ENCODE measurements at places on chromosomes 2 and 18.

DNA sequence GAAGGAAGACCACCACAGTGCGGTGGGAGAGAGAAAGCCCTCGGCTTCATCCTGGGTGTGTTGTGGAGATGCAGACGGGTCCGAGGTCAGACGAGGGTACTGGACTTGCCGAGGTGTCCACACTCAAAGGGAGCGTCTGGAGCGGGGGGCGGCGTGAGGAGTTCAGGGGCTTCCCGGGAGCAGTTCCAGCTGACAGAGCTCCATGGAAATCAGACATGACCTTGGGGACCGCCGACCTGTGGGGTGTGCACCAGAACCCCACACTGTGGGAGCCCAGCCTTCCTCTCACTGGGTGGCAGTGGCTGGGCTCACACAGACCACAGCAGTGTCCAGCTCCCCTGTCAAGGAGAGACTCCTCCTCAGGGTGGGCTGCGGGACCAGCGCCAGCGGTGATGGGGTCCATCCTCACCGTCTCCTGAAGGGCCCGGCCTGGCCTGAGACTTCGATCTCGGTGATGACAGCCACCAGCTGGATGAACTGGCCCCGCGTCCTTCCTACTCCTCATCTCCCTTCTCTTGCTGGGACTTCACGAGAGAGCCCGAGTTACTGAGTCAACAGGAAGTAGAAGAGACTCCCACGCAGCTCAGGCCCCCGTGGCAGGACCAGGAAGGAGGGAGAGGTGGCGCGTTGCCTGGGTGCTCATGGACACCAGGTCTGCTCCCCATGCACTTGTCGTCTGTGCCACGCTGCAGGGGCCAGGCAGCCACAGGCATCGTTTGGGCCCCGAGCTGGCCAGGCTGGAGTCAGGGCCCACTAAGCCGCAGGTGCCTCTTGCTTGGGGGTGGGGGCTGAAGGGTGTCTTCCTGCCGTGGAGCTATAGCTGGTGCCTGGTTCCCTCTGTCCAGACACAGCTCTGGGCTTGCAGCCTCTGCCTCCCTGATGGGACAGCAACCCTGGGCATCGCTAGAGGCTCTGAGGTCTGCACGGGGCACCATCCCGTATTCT is 101.9 kb upstream of the CTDP1 start:
- no peak for DNase-seq

DNA sequence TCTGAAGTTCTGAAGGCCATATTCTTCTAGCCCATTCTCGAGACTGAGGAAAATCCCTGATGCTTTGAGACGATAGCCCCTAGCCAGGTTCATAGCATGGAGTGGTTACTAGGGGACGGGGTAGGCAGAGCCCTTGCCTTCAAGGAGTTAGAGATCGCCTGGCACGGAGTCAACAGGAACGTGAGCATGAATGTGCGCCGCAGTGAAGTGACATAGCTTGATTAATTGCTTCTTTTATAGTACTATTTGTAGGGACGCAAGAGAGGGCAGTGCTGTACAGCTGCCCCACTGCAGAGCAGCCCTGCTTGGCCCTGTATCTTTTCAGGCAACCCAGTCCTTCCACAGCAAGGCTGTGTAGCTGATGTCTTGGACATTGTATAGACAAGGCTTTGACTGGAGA is 26.2 kb downstream of the HRH4 start:
- DNase-seq = no peak

GRCh38 chr18:449374-449773 is 51.1 kb downstream of the COLEC12 start:
- peak; percentile 19 for DNase-seq

- peak; percentile 5 for DNase-seq
Observed at GRCh38 chr2:239163688-239164334, 237.0 kb downstream of the HDAC4 start.

- no peak for DNase-seq
Observed at GRCh38 chr2:67948506-67948905, 114.3 kb downstream of the C1D start.

- no peak for DNase-seq
Observed at GRCh38 chr2:224781400-224781799, 65.2 kb upstream of the CCDC195 start.

GRCh38 chr18:40577239-40577980 is 1377.6 kb upstream of the PIK3C3 start:
- no peak for DNase-seq

- no peak for DNase-seq
Observed at GRCh38 chr2:100767810-100768806, 51.8 kb upstream of the NPAS2 start.

GRCh38 chr18:832085-832681 is 20.1 kb upstream of the YES1 start:
- peak; percentile 70 for DNase-seq

GRCh38 chr2:96396602-96397001 is 61.0 kb downstream of the NCAPH start:
- no peak for DNase-seq

DNA sequence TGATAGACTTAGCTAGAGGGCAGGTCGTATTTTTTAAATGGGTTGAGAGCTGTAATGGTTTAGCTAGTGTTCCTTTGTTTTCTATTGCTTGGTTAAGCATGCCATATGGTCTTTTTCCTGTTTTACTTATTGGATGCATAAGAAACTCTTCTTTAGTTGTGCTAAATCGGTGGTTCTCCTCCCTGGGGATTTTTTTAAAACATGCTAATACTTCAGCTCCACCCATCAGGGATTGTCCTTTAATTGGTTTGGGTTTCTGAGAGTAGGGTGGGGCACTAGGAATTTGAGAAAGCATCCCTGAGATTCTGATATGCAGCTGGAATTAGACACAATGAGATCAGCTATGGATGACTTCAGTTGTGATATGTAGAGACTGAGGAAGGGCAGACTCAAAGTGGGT is 497.2 kb downstream of the THSD7B start:
- DNase-seq = no peak

DNA sequence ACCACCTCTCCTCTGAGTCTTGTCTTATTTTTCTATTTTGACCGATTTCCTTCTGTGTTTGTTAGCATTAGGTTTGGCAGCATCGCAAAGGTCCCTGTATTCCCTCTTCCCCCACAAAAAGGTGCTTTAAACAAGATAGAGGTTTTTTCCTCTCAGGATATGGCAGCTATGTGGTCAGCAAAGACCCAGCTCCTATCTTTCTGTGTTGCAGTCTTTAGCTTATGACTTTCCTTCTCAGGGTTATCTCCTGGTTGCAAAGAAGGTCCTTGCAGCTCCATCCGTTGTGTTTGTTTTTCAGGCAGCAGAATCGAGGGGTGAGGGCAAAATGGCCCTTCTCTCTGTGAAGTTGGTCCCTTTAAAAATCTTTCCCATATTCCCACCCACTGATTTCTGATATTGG is 38.4 kb downstream of the GALNT1 start:
- no peak for DNase-seq

GRCh38 chr2:190682168-190682567 is 33.3 kb downstream of the NAB1 start:
- no peak for DNase-seq

DNA sequence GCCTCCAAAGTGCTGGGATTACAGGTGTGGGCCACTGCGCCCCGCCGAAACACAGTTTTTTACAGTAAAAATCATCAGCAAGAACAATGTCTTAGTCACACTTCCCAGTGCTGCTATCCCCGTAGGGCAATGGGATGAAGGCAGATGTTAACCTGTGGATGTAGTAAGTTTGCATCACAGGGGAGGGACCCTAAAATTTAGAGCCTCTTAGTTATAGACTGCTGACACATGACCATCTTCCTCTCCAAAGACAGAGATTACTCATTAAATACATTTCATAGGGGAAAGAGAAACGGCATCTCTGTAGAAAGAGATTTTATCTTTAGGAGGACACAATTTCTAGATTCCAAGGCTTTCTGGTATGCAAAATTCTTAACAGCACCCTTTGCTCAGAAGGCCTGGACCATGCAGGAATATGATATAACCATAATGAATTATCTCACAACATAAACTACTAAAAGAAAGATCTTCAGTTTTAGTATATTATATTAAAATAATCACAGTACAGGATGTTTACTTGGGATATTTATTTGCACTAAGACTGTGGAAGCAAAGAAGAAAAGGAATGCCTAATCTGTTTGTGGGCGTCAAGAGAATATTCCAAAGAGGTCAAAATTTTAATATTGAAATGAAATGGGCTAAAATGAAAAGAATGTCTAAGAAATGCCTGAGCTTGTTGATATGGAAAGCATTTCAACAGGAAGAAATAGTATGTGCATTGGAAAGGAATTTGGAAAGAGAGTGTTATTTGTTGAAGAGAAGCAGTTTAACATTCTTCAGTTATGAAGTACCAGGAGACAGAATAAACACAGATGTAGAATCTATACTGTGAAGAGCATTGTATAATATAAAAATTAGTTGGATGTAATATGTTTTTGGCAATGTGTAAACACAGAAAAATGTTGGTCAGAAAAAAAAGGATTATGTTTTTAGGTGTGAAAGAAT is 1228.3 kb upstream of the CHAC2 start:
- DNase-seq = no peak

DNA sequence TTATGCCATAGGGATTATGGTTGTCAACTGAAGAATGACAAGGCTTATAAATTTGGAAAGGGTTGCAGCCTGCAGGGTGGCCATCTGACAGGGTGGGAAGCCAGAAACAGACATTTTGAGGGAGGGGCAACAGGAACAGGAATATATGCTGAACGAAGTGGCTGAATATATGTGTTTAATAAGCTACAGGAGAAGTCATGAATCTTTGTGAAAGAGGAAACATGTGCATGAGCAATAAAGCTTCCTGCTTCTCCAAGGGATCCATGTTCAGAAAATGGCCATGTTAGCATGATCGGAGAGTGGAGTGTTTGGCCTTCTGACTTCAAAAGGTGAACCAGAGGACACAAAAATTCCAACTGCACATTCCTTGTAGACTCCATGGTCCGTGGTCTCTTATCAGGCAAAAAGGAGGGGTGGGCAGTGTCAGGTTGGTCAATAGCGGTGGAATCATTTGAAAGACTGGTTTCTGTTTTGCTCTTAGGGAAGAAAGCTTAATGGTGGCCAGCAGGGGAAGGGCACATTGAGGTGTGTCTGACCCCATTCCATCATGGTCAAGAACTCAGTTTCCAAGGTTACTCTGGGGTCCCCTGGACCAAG is 144.1 kb downstream of the SOCS6 start:
- no peak for DNase-seq

DNA sequence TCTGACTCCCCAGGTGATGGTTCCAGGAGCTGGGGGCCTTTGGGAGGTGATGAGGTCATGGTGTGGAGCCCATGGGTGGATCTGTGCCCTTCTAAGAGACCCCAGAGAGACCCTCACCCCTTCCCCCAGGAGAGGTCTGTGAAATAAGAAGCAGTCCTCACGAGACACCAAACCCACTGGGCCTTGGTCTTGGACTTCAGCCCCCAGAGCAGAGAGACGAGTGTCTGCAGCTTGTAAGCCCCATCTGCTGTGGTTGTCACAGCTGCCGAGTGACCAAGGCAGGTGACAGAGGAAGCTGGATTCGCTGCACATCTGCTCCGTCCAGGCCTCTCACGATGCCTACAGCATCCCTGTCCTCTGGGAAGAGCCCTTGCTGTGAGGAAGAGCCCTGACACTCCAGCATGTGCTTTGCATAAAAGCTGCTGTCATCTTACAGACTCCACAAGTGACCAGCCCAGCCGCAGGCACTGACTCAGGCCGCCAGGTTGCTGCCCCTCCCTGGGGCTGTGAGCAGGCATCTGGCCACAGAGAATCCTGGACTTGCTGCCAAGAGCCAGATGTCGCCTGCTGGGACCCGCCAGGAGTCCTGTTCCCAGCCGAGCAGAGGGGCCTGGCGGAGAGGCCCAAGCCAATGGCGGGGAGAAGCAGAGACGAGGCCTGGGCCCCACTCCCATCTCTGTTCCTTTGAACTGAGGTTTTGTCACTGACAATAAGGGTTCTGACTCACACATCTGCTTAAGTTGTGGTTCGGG is 150.8 kb downstream of the PXDN start:
- DNase-seq = no peak

- no peak for DNase-seq
Observed at GRCh38 chr2:205848601-205849000, 166.3 kb downstream of the NRP2 start.

DNA sequence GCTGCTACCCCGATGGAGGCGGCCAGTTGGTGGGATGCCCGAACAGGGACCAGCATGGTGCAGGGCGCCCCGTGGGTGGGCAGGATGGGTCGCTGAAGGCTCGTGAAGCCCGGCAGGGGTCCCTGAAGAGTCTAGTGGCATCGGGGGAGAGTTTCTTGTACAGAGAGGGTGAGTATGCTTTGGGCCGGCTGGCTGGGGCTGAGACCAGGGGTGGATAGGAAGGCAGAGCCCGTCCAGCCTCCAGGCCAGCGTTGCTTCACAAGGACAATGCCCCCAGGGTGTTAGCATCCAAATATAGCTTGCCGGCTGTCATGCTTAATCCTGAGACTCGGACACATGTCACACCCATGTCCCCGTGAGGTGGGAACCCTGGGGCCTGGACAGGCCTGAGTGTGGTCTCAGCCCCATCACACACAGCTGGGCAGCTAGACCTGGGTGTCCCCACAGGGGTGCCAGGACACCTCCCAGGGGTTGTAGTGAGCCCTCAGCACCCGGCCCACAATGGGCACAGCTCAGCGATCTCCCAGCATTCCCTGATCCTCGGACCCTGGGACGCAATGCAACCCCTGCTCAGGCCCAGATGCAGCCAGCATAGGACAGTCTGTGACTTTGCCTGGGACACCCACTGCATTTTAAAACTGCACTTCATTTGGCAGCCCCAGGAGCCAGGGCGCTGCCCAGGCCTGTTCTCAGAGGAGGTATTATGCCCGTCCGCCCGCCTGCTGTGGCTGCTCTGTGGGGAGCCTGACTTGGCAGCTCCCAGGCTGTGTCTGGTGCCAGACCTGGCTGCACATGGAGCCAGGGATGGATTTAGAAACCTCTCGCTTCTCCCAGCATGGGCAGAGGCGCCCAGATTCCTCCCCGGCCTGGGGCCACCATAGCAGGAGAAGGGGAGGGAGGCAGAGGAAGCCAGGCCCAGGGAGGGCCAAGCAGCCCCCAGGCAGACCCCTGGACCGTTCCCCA is 36.4 kb downstream of the RAMP1 start:
- DNase-seq = no peak

GRCh38 chr2:173556816-173557215 is 202.1 kb downstream of the CDCA7 start:
- no peak for DNase-seq

DNA sequence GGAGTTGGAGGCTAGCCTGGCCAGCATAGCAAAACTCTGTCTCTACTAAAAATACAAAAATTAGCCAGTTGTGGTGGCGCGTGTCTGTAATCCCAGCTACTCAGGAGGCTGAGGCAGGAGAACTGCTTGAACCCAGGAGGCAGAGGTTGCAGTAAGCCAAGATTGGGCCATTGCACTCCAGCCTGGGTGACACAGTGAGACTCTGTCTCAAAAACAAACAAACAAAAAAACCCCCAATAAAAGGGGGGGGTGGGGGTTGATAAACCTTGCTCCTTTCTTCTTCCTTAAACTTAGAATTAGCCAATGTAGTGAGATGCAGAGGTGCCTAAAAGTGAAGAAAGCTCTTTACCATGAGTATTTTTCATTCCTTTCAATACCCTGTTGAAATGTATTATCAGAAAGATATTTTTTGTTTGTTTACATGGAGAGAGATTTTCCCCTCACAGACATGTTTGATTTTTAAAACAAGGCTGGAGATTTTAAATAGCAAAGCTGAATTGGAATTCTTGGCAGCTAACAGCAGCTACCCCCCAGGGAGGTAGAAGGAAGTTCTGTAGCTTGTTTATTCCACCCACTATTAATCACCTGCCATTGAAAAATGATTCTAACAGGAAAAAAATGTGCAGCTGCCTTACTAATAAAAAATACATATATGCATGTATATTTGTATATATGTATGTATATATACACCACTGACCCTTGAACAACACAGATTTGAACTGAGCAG is 48.6 kb downstream of the GYPC start:
- DNase-seq = no peak

- DNase-seq = peak; percentile 0
Observed at GRCh38 chr2:239178484-239178883, 222.3 kb downstream of the HDAC4 start.

GRCh38 chr2:75570948-75571729 is 10.4 kb upstream of the EVA1A start:
- DNase-seq = no peak

Measured in WTC11 (cell line).